ENCODE measurements at places on chromosomes 6 and 20.

- DNase-seq: no peak
Observed at GRCh38 chr20:51373713-51374455, 168.6 kb downstream of the NFATC2 start.

GRCh38 chr20:46631212-46631869 is 19.9 kb downstream of the SLC13A3 start:
- no peak for DNase-seq

DNA sequence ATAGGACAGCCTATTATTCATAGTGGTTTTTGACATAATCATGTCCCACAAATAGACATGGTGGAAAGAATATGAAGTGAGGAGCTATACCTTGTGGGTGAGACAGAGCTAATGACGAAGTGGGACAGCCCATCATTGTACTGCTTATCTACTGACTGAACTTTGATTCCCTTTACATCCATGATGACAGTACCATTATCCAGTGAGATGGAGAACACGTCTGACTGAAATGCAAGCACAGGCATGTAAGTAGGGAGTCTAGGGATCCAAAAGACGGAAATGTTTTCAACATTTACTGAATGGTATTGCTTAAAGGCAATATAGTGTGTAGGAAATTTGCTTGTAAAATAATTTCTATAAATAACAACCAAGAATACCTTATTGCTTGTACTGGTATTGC is 43.5 kb downstream of the FAM229B start:
- DNase-seq: no peak

DNA sequence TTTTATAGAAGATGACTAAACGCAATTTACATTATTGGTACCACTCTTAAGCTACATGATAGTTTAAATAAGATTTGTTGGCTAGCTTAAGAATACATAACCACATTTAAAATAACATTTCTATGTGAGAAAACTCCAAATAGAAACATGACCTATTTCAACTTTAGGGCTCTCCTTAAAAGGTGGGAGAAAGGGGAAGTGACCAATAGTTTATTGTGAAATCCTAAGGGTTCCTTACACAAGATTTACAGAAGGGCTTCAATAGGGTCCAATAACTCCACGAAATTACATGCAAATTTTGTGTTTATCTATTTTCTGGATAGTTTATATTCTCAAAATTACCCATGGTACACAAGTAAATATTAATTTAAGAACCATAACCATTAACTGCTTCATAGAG is 91.6 kb upstream of the DST start:
- no peak for DNase-seq

- DNase-seq: no peak
Observed at GRCh38 chr6:20840675-20841074, 306.4 kb downstream of the CDKAL1 start.

GRCh38 chr6:69664551-69664950 is 132.3 kb downstream of the LMBRD1 start:
- no peak for DNase-seq

GRCh38 chr6:13278991-13279390 is 49.3 kb downstream of the TBC1D7 start:
- no peak for DNase-seq

DNA sequence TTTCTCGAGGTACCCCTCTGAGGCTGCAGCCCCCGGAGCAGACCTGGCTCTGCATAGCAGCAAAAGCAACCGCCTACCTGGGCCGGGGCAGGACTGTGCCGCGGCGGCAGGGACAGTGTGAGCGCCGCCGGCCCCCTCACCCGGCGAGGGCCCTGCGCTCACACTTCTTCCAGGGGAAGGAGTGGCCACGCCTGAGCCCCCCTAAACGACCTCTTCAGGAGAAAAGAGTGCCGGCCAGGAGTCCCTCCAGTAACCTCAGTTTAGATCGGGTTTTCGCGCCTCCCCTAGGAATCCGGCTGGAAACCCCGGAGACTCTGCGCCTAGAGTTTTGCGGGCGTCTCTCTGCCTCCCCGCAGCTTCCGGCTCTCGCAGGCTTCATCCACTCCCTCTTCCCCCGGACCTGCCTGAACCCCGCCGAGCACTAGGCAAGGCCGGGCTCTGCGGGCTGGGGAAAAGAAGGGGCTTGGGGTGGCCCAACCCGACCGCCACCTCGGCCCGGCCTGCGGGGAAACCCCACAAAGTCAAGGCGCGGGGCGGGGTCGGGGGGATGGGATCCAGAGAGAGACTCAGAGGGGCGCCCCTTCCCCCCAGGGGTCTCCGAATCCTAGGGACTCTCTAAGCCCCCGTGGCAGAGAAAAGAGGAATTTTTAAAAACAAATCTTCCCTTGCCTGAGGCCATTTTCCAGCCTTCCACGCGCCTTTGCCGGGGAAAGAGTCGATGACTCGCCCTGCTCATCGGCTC is 558 bp downstream of the LINC00237 start:
- DNase-seq: no peak

DNA sequence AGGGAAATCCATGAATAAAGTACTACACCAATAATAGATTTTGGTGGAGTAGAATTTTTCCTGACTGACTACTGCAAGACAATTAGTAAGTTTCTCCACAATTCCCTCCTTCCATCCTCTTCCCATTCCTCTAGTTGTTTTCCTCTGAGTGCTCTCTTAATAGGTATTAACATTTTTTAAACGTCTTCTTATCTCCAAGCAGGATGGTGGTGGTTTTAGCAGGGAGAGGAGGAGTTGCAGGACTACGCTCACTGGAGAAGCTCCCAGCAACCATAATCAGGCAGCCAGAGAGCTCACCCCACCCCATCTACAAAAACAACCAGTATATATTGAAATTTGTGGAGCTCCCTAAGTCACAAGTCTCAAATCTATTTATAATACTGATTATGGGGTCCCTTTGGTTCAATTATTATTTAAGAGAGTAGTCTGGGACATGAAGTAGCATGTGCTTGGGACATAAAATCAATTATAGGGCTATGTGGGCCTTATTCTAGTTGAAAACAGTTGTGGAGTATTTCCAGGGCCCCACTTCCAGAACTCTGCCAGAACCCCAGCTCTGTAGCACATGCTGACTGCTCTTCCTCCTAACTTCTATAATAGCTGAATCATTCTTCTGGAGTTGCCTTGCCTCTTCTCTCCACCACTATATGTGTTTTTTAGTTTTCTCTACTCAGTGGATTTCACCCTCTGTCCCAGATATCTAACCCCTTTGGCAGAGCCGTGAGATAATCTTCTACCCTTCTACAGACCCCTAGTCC is 49.8 kb downstream of the MYB start:
- DNase-seq: no peak

GRCh38 chr20:49203011-49203410 is 14.9 kb upstream of the STAU1 start:
- DNase-seq: no peak

DNA sequence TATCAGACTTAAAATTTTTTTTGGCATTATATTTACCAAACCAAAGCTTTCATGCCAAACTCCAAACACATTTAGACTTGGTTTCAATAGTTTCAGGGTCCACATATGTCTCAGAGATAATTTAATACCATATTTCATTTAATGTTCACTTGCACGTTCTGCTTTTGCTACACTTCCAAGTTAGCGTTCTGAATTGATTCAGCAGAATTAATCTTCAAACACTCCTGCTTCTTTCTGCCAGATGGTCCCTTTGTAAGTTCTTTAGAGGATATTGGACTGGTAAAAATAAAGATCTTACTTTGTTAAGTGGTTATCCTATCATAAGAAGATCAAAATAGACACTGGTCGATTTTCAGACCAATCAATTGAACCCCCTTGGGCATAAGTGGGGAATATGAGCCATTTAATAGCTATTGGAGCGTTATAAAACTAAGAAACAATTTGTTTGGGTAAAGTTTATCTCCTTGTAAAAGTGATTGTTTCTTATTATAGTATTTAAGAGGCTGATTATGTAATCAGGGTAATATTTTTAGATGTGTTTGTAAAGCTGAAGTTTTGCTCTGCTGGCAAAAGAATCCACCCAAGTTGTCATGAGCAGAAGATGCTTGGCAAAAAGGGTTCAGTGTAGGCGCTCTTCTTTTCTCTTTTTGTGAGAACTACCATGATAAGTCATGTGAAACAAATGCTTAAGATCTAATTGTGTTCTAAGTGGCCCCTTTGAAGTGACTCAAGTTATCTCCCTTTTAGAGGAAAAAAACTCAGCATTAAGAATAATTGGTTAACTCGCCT is 92.2 kb downstream of the MCHR2 start:
- DNase-seq: no peak

GRCh38 chr6:146357578-146358430 is 185.8 kb upstream of the RAB32 start:
- no peak for DNase-seq

DNA sequence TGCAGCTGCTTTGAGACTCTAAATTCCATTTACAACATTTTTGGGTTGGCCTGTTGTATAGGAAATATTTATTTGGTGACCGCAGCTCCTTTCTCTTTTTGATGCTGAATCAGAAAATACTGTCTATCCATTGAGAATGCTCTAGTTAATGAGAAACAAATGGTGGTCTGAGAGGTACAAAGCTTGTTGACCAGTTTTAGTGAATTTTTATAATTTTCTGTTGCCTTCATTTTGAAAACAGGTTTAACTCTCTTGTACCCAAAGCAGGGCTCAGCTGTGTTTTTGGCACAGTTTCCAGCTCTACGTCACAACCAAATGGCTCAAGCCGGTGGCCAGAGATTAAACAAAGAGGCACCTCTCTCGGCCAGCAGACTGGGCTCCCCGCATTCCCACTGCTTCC is 113.2 kb downstream of the FNDC1 start:
- no peak for DNase-seq

- no peak for DNase-seq
Observed at GRCh38 chr20:37520419-37520955, 563 bp upstream of the NNAT start.

GRCh38 chr6:79947191-79948186 is at the start of gene ELOVL4:
Gene ELOVL4 (minus strand): TSS chr6:79947553. CDS start chr6:79947279, 274 bp downstream.
- DNase-seq: peak; percentile 7

- no peak for DNase-seq
Observed at GRCh38 chr6:33197431-33198048, 2.9 kb downstream of the RXRB start.

- DNase-seq: no peak
Observed at GRCh38 chr6:40888456-40888990, 150.5 kb downstream of the UNC5CL start.

- DNase-seq: no peak
Observed at GRCh38 chr6:86949771-86950170, 12.4 kb downstream of the HTR1E start.

GRCh38 chr20:31770243-31770642 is 31.2 kb downstream of the TPX2 start:
- DNase-seq: no peak

- DNase-seq: no peak
Observed at GRCh38 chr6:24255676-24256075, 102.2 kb downstream of the DCDC2 start.

GRCh38 chr6:34027445-34027936 is 118.4 kb downstream of the GRM4 start:
- DNase-seq: peak; percentile 40

DNA sequence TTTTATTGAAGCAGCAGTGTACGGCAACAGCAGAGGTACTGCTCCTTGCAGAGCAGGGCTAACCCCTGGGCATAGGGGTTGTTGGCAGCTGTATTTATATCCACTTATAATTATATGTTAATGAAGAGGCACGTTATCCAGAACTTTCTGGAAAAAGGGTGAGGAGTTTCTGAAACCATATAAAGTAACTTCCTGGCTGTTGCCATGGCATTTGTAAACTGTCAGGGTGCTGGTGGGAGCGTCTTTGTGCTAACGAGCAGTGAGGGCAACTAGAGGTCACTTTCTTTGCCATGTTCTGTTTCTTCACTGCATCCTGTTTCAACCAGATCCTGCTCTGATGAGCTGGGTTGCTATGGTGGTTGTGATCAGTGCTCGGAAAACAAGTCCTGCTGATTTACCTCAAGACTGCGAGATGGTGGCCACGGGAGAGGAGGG is 11.1 kb upstream of the ARFGEF2 start:
- DNase-seq: no peak

DNA sequence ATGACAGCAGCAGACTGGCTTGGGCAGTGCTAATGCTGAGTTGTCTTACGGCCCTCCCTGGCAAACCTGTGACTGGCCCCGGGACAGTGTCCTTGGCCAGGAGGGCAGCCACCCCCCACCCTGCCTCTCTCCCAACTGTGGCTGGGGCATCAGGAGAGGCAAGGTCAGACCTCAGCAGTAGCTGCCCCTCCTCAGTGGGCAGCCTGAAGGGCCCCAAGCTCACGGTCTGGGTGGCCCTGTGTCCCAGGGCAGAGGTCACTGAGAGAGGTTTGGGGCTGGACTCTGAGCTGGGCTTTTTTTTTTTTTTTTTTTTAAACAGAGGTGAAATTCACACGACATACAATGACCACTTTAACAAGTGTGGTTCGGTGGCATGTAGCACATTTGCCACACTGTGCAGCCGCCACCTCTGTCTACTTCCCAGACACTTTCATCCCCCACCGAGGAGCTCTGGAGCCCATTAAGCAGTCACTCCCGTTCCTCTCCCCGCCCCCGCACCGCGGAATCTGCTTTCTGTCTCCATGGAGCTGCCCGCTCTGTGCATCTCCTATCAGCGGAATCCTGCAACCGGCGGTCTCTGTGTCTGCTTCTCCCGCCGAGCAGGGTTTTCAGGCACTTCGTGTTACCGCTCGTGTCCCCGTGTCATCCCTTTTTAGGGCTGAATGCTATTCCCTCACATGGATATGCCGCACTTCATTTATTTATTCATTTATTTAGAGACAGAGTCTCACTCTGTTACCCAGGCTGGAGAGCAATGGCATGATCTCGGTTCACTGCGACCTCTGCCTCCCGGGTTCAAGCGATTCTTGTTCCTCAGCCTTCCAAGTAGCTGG is 67.9 kb upstream of the GATA5 start:
- DNase-seq: no peak

- DNase-seq: no peak
Observed at GRCh38 chr6:45476341-45476740, 98.6 kb upstream of the SUPT3H start.

DNA sequence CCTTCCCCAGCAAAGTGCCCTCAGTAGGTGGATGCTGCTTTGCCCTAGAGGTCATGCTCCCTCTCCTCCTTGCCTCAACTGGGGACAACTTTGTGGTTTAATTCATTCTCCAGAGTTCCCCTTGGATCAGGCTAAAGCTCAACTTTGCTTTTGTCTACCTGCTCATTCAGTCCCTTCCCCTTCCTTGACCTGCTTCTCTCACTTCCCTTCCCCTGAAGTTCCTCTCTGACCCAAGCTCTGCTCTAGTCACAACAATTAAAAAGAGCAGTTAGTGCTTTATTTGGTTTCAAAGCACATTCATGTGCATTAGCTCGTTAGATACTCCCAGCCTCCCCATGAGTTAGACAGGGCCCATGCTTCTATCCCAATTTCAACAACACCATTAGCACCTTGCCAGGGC is 71.3 kb downstream of the DZANK1 start:
- no peak for DNase-seq

DNA sequence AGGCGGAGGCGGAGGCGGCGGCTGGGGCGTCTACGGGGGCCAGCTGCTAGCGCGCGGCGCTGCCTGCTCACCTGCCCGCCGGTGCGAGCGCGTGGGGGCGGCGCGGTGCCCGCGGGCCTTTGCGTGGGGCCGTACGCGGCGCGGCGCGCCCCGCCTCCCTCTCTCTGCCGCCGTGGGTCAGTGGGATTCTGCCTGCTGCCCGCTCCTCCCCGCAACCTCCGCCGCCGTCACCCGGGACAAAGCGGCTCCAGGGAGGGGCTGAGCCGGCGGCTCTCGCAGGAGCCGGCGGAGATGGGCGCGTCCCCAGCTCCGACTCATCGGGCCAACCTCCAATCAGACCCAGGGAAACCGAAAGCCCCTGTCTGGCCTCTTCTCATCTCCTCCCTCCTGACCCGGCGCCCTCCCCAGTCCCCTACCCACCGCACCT is at the start of gene RCAN2:
TSS of gene RCAN2 (minus strand) at position 249 of the 427 bp plus-strand sequence.
- DNase-seq: no peak

Measured in stimulated activated CD8-positive, alpha-beta memory T cell treated with anti-CD3 and anti-CD28 coated beads, Interleukin-4, amount 100 ng/mL, for 1 hour (primary cell).